ENCODE measurements at places on chromosomes 3 and 15.

DNA sequence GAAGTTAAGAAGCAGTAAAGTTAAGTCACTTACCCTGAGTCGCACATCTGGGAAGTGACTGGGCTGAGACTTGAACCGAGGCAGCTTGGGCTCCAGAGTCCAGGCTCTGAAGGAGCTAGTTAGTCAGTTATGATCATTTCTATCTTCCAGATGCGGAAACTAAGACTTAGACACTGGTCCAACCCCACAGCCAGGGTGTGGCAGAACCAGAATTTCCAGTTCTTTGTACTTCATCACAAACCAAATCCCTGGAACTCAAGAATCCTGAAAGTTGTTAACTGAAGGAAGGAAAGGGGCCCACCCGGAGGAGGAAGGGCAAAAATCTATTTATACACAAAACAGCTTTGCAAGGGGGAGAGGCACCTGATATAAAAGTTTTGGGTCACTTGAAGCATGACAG lies 389.9 kb downstream of the SHQ1 start:
- H3K4me3 ChIP-seq: no peak overlapping the region
- no peak for DNase-seq
- H3K27me3 ChIP-seq: no peaks in the 10 kb centered on the region
- no peak overlapping the region for H3K27ac ChIP-seq
- no peaks in the 10 kb centered on the region for H3K36me3 ChIP-seq

DNA sequence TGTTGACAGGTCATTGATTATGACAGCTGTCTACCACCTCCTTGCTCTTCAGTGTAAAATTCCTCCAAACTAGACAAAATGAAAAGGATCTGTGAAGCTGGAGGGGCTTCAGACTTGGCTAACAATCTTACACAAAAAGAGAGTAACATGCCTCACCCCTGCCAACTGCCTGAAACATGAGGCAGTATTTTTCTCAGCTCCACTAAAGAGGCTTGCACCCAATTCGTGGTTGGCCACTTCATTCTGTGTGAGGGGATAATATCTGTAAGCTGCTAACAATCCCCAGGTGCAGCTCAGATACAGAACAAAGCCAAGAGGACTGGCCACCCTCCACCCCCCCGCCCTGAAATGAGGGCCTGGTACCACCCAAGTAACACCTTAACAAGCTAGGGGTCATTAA lies 2.8 kb downstream of the MB21D2 start:
- peaks cover 24% of the 10 kb centered on the region for H3K4me1 ChIP-seq
- DNase-seq: no peak
- no peak overlapping the region for H3K27ac ChIP-seq
- H3K27me3 ChIP-seq: no peaks in the 10 kb centered on the region

DNA sequence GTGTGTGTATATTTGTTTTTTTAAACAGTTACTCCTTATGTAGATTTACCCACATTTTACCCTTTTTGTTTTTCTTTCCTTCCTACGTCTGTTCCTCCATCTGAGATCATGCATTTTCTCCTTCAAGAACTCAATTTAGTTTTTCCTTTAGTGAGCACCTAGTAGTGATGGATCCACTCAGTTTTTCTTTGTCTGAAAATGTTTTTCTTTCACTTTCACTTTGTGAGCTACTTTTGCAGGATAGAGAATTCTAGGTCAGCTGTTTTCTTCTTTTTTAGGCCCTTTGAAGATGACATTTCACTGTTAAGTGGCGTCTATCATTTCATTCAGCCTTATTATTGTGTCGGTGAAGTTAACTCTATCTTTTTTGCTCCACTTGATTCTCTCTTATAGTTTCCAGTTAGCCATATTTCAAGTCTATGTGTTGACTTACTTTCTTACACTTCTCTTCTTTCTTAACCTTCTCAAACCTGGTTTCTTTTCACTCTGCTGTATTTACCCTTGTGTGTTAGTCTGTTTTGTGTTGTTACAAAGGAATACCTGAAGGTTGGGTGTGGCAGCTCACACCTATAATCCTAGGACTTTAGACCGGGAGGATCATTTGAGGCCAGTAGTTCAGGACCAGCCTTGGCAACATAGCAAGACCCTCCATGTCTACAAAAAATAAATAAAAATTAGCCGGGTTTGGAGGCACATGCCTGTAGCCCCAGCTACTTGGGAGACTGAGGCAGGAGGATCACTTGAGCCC lies 55.8 kb downstream of the PRKCI start:
- no peaks in the 10 kb centered on the region for H3K36me3 ChIP-seq
- no peaks in the 10 kb centered on the region for H3K4me1 ChIP-seq
- H3K4me3 ChIP-seq: no peak overlapping the region
- H3K27ac ChIP-seq: no peak overlapping the region
- no peak for DNase-seq
- no peaks in the 10 kb centered on the region for H3K27me3 ChIP-seq

GRCh38 chr3:54447427-54447826 lies 325.1 kb downstream of the CACNA2D3 start:
- H3K4me1 ChIP-seq: no peaks in the 10 kb centered on the region
- no peaks in the 10 kb centered on the region for H3K27me3 ChIP-seq
- H3K27ac ChIP-seq: no peak overlapping the region
- DNase-seq: no peak
- no peaks in the 10 kb centered on the region for H3K36me3 ChIP-seq

DNA sequence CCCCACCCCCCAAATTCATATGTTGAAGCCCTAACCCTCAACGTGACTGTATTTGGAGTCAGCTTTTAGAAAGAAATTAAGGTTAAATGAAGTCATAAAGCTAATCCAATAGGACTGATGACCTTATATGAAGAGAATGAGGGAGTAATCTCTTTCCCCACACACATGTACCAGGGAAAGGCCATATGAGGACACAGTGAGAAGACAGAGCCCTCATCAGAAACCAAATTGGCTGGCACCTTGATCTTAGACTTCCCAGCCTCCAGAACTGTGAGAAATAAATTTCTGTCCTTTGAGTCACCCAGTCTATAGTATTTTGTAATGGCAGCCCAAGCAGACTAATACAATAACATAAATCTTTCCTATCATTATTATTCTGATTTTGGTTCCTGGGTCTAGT lies 194.7 kb upstream of the NANOGP8 start:
- no peak overlapping the region for H3K27ac ChIP-seq
- no peaks in the 10 kb centered on the region for H3K4me1 ChIP-seq
- H3K4me3 ChIP-seq: no peak overlapping the region
- H3K27me3 ChIP-seq: no peaks in the 10 kb centered on the region

DNA sequence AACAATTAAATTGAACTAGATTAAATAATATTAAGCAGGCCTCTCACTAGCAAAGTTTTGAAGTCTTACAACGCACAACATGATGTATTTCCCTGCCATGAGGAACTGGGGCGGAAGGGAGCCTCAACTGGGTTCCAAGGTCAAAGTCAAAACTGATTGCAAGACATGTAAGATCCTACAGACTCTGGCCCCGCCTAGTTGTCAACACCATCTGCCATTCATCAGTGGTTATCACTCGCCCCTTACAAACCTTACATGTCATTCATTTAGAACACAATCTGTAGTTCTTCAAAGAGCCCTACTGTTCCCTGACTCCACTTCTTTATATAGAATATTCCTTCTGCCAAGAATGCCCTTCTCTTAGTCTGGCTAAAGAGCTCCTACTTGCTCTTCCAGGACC lies 10.0 kb downstream of the ATP13A3 start:
- DNase-seq: no peak
- H3K27me3 ChIP-seq: no peaks in the 10 kb centered on the region
- H3K27ac ChIP-seq: no peak overlapping the region

- peak overlapping the region; percentile 83 for H3K27ac ChIP-seq
- H3K4me3 ChIP-seq: peak overlapping the region; percentile 68
- H3K36me3 ChIP-seq: no peaks in the 10 kb centered on the region
- no peaks in the 10 kb centered on the region for H3K27me3 ChIP-seq
Measured at GRCh38 chr15:82986442-82986780, 401 bp downstream of the RAMAC start.

All from testis (tissue), 5 donors.